ENCODE measurements at places on chromosomes 7 and 10.

- DNase-seq = no peak
Measured at GRCh38 chr10:97882142-97883091, 32.8 kb downstream of the GOLGA7B start.

DNA sequence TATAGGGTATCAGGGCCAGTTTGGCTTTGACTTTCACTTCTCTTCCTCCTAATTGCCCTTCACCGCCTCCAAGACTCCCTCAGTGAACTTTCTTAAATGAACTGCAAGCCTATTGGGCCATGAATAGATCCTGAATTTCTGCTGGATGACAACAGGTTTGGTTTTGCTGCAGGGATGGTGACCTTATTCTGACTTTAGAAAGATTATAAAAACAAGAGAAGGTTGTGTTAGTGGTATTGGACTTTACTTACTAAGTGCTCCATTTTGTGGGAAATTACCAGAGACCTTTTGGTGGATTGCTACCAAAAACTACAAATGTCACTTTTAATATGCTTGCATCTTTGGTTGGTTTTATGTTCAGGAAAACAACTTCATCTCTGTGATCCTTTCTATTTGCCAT, 11.5 kb upstream of the LIPA start:
- no peak for DNase-seq

- DNase-seq = no peak
Measured at GRCh38 chr10:47184724-47185330, 115.2 kb upstream of the GDF10 start.

DNA sequence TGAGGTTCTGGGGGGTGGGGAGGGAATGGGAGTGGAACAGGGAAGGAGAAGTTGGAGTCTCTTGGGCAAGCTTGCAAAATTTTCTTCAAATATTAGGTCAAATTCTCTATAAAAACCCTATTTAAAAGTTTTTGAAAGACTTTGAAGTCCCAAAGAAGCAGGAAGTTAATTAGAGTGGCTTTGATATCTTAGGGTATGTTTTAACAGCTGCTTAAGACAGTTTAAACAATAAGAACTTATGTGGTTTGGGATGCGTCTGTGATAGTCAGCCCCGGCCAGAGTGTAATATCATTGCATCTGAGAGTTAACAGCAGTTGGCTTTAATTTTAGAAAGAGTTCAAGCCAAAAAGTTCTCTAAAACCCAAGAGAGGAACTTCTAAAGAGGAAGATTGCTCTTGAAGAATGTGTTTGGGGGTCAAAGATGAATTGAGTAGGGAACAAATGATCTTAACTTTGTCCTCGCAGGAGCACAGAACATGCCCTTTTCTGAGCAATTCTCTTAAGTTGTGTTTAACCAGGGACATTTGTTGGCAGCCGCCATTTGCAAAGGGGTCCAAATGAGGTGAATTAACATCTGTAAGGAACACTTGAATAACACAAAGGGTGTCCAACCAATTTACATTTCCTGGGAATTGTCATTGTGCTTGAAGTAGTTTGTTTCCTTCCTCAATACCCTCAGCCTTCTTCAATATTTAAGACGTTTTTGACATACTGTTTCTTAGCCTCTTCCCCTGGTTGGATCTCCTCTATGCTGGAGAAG, 182.4 kb downstream of the PTEN start:
- no peak for DNase-seq

DNA sequence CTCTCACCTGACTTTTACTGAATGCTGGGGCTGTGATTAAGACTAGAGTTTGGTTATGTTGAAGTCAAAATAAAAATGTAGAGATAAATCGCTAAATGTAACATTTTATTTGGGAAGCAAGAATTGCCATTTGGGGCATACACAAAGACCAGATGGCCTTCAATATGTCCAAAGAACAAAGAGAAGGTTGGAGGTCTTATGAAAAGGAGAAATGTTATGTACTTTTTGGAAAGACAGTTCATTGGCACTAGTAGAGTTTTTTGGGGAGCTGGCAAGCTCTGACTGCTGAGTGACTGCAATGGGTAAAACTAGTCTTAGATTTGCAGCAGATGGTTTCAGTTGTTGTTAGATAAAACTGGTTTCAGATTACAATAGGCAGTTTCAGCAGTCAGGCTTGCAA, 35.6 kb upstream of the GALNT17 start:
- DNase-seq = no peak

- no peak for DNase-seq
Measured at GRCh38 chr7:78073609-78074382, 275.2 kb downstream of the PHTF2 start.
